Gastroesophageal sphincter (tissue), 4 donors: ENCODE measurements at places on chromosomes 3 and 15.
A peak's percentile ranks its signal among the peaks of the same experiment; 100 is the strongest.

DNA sequence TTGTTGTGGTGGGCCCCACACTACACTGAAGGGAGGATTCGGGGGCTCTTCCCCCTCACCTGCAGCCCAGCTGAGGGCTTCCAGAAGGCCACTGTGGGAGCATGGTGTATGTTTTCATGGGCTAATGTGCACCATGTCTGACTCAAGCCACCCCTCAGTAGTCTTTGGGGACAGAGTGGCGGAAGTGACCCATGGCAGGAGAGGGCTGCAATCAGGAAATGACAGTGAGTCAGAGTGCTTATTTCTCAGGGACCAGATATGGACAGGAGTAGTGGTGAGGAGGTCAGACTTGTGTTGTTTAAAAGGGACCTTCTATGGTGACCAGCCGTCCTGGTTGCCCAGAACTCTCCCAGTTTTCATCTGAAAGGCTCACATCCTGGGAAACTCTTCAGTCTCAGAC, 32.8 kb upstream of the SLC9A9 start:
- no peak for ATAC-seq

DNA sequence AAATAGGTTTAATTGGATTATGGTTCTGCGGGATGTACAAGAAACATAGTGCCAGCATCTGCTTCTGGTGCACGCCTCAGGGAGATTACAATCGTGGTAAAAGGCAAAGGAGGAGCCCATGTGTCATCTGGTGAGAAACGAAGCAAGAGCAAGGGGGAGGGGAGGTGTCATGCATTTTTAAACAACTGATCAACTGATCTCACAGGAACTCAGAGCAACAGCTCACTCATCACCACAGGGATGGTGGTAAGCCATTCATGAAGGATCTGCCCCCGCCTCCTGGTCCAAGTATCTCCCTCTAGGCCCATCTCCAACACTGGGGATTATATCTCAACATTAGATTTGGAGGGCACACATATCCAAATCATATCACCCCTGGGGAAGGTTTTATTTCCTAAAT, 42.1 kb upstream of the FGF7 start:
- no peak for ATAC-seq

- no peak for ATAC-seq
Measured at GRCh38 chr3:193593668-193594030, 641 bp downstream of the OPA1 start.

DNA sequence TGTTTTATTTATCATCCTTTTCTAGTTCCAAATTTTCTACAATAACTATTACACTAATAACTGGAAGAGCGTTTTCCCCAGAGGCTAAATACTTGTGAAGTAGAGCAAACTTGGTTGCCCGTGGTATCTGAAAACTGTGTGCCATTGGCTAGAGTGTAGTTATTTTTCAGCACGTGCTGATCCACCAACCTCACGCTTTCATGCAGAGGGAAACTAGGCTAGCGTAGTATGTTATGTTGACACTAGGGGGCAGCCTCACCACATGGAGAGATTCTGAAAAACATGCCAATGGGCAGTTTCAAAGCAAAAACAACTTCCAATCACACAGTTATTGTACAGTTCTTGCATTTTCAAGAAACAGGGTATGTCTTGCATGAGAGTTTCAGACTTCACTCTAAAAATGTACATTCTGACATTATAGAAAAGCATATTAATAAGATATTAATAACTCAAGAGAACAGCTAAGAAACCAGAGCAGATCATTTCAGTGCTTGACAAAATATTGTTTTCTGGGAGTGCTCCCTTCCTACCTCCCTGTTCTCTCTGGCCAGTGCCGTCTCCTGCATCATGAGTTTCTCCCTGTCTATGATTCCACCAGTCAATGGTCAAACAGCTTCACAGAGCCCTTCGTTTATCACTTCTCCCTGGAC, 39.7 kb downstream of the SPATA12 start:
- ATAC-seq, result peak; percentile 84

- no peak for ATAC-seq
Measured at GRCh38 chr3:25454005-25454927, 26.2 kb downstream of the RARB start.

GRCh38 chr3:291646-292436, 95.3 kb downstream of the CHL1 start:
- ATAC-seq, result no peak

DNA sequence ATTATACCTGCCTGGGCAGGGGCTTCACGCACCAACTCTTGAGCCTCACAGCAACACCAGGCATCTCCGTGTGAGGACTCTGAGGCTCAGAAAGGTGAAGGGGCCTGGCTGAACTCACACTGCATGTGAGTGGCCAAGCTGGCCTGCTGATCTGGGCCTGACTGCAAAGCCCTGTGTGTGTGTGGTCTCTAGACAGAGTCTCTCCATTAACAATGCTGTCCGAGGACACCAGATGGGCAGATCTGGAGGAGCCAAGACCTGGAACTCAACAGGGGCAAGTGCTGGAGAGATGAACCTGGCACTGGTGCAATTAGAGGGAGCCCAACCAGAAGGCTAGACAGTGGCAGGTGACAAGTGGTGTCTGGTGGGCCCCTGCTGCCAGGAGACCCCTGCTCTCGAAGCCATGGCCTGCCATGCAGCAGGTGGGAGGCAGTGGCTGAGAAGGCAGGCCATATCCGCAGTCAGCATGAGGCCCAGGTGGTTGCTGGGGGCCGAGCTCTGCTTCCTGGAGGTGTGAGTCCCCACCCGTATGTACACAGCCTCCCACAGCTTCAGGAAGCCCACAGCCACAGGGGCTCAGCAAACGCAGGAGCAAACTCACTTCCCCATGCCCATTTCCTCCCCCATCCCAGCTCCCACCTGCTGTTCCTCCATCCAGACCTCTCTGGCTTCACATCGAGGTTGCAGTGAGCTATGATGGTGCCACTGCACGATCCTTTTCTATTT, 39.0 kb downstream of the CYP11A1 start:
- ATAC-seq, result no peak

DNA sequence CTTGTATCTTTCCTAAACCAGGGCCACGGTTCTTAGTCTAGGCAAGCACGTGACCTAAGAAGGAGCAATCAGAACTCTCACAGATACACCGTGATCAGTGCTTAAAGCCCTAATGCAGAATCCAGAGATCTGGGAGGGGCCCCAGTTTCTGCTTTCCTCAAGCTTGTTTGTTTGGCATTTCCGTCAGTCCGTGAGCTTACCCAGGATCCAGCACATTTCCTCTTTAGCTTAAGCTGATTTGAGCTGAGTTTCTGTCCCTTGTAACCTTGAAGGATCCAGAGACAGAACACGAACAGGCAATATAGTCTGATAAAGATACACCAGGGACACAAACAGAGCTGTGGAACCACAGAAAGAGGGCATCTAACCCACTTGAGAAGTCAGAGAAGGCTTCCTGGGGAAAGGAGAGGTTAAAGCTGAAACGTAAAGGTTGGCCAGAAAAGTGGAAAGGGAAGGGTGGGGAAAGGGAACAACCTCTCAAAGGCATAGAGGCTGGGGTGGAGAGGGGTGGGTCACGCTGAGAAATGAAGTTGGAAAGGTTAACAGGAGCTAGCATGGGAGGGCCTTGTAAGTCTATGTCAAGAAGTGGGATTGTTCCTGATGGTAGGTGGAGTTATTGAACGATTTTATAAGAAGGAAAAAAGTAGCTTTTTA, 42.1 kb upstream of the RARB start:
- no peak for ATAC-seq

DNA sequence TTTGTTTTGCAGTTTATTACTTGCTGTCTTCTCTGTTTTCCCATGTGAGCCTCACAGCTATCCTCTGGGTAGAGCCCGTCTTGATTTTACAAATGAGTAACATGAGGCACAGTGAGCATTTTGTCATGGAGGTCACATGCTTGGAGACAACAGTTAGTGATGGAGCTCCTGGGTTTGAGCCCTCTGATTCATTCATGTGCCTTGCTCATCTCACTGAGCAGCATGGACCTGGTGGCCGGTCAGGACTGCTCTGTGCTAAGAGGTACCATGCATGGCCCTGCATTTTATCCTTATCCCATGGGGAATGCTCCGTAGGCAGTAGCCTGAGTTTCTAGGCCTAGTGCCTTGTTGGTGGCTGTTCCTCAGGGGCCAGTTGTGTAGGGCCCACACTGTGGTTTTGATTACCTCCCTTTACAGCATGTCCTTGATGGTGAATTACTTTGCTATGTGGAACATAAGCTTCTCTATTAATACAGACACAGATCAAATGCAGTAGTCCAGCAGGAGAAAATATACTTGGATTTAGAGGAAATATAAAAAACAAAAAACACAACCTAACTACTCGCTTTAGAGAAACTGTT, 35.6 kb downstream of the MAP2K5 start:
- ATAC-seq, result no peak

- ATAC-seq, result no peak
Measured at GRCh38 chr3:136984837-136985236, 27.1 kb downstream of the IL20RB start.

DNA sequence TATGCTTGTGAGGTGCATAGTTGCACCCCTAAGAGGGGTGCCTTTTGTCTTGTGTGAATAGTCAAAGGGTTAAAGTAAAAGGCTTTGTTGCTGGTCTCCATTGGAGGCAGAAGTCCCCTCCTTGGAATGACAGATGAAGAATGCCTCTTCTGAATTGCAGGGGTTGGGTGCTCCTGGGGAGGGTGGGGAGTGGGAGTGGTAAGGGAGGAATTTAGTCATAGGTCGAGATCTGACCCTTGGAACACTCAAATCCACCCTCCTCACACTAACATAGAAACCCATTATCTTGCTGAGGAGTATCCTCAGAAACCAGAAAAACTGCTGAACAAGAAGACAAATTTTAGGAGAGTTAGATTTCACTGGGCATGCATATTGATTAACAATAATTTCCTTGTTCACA, 4.7 kb downstream of the CTXND1 start:
- ATAC-seq, result no peak

DNA sequence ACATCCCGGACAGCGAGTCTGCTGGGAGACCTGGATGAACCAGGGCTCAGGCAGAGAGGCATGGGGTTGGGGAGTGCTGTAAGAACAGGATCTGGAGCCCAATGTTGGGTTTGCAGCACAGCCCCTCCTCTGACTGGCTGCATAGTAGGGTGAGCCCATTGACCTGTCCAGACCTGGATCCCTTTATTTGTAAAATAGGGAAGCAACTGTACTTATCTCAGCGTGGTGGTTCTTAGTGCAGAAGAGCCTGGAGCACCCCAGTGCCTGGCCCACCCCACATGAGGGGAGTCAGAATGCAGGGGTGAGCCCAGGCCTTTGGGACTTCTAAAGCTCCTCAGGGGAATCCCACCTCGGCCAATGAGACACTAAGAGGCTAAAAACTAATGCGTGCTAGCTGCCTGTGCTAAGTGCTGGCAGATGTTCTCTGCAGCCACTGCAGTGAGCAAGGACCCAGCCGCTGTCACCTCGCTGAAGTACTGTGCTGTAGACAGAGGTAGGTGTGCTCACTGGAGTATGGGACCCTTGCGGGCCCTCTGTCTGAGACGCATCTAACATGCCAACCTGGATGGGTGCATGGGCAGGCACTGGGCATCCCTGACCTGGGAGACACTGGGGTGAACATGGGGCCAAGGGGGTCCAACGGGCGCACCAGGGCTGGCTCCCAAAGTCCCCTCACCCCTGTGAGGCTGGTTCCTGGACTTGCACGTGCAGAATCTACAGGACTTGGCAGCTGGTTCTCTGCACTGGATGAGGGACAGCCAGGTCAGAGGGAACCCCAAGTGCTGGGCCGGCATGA, 95.6 kb downstream of the ATP10A start:
- ATAC-seq, result no peak

GRCh38 chr15:31254431-31255175, 72.0 kb upstream of the KLF13 start:
- peak; percentile 45 for ATAC-seq

GRCh38 chr3:46677411-46677726, 16.1 kb downstream of the ALS2CL start:
- no peak for ATAC-seq

- peak; percentile 6 for ATAC-seq
Measured at GRCh38 chr15:43105077-43105736, 631 bp downstream of the UBR1 start.

GRCh38 chr15:62124973-62125303, 40.1 kb downstream of the C2CD4B start:
- ATAC-seq, result no peak

DNA sequence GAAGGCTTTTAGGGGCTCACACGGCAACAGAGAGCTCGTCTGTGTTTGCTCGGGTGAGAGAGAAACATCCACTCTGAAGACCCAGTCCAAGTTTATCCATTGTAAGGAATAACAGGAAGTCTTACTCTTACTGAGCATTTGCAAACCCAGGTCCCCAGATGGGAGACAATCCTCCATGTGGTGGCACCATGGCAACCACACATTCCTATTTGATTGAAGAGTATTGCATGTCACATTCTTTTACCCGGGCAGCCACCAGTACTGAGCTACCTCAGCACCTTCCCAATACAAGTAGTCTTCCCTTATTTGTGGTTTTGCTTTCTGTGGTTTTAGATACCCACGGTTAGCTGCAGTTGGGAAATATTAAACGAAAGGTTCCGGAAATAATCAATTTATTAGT, 302.9 kb upstream of the RASGRP1 start:
- ATAC-seq, result no peak

GRCh38 chr3:183827809-183828537, 2.6 kb upstream of the MAP6D1 start:
- ATAC-seq, result no peak

- no peak for ATAC-seq
Measured at GRCh38 chr3:42276141-42277132, 10.5 kb upstream of the CCK start.

DNA sequence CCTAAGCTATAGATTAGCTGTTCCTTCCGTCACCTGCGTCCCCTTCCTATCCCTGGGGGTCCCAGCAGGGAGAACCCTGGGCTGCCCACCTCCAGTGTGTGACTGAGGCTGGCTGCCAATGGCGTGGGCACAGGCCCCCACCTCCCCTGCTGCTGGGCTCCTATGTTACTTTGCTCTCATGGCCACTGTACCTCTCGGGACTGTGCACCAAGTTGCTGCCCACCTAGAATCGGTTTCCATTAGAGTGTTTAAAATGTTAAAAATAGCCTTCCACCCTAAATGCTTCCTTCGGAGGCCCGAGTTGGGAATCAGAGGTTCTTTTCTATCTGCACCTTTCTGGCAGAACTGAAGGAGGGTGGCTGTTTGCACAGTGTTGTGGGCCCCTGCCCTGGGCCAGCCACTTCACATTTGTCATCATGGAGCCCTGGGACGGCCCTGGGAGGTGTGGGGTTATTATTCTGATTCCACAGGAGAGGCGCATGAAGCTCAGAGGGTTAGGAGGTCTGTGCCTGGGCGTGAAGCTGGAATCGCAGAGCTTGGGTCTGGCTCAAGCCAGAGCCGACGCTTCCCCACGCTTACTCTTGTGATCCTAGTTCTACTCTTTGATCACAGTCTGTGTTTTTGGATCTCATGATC, 29.1 kb downstream of the IRAK2 start:
- ATAC-seq, result no peak

- no peak for ATAC-seq
Measured at GRCh38 chr3:102529452-102529851, 94.6 kb downstream of the ZPLD1 start.

DNA sequence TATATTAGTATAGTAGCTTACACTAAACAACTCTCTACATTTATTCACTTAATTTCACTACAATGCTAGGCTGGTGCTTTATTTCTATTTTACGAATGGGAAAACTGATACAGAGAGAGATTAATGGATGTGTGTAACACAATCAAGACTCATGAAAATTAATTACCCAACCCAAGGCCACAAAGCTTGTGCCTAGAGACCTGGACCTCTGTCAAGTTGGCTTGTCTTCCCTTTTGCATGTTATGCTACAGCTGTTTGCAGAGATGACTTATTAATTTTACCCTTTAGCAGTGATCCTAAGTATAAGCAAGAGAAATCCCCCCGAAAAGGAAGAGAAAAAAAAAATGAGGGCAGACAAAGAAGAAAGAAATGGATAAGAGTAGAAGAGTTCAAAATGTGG, 162.5 kb downstream of the C3orf38 start:
- ATAC-seq, result no peak

- ATAC-seq, result no peak
Measured at GRCh38 chr3:157070678-157070999, 89.3 kb downstream of the CCNL1 start.
